ENCODE measurements at places on chromosomes 3 and 15.

DNA sequence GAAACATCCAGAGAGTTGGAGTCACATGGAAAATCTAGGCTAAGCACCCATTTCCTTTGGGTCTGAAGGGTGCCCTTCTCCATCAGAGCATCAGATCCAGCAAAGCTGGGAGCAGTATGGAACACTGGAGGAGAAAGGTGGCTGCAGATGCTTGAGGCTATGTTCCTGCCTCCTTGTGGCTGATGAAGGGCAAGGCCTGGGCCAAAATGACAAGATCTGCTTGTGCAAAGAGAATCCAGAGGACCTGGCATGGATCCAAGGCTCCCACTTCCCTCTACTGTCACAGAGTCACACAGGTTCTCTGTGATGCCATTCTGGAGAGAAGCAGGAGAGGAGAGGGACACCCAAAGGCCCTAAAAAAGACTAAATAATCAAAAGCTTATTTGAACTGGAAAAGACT lies 9.2 kb upstream of the ATP8B4 start:
- DNase-seq, result no peak

DNA sequence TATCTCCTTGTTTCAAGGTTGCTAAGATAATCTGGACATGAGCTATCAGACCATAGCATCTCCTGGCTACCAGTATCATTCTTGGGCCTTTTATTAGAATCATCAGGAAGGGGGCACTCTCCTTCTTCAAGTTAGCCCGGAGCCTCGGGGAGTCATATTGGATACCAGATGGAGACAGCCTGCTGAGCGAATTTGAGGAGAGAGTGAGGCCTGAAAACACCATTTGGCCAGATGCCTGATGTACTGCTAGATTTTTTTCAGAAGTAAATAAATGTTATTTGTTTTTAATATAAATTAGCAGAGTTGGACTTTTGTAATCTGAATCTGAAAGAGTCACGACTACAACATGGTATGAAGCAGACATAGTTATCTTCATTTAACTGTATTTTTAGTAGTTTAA lies 848.6 kb downstream of the IGSF11 start:
- DNase-seq, result no peak

DNA sequence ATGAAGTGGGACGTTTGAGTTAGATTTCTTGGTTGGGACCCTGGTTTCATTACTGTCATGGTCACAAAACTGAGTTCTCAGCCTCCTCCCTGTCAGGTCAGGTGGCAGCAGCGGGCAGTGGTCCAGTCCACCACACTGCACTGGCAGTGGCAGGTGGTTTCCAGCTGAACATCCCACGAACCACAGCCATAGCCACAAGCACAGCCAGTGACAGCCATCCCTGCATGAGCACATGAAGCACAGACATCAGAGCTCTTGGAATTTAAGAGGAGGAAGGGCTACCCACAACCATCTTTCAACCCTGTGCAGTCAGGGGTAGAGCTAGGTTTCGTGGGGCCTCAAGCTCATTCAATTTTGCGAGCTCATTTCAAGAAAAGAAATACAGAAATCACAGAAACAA lies 1.5 kb downstream of the RETNLB start:
- DNase-seq, result no peak

DNA sequence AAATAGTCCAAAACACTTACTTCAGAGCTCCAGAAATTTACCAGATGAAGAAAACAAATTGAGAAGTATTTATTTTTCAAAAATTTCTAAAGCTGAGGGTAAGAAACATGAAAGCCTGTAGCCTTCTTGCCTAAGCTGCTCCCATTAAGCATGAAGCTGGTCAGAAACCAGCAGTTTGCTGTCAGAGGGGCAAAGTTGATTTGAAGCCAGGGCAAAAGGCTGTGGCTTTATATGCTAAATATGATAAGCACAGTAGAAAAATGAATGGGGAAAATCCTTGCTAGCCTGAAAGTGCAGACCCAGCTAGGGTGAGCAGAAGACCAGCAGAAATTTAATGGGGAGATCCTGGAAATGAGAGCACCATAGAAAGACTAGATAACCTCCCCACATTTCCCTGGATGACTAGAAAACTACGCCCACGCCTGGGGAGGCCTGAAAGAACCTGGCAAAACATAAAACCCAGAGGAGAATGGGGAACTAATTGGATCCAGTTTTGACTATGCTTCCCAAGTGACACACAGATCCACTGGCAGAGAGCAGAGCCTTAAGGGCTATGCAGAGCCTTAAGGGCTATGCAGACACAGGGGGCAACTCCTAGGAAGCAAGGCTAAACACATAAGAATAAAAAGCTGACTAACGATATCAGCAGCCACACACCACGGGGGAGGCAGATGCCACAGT lies 43.0 kb upstream of the HEG1 start:
- no peak for DNase-seq

- DNase-seq, result no peak
Measured at GRCh38 chr15:47762621-47763020, 45.3 kb downstream of the SEMA6D start.

DNA sequence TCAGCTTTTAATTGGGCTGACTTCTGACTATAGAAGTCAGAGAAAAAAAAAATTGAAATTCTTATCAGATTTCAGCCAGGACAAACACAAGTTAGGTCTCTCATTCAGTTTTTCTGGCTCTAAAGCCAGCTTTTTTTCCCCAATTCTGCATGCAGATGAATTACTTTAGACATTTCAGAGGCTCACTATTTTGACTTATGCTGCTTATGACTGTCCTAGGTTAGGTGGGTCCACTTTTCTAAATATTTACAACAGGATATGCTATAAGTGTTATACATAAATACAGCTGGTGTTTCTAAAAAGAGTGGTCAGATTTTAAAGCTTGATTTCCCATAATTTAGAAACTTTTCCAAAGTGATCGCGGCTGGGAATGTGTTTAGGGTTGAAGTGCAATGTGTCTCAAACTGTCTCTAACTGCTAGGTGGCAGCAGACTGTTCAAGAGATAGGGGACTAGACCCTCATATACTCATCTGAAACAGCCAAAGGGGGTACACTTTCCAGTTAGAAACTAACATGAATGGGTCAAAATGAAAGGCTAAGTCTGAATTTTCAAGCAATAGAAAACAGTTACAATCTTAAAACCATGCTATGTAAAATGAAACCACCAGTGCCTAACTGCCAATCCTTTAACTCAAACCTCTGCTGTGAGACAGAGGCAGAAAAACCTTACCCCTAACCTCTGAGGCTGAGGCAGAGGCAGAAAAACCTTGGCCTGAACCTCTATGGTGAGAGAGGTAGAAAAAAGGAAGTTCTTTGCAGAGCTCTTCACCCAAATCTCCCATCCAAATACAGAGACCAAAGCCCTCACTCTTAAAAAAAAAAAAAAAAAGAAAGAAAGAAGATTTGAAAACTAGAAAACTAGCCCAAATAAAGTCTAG lies 596.0 kb downstream of the NTRK3 start:
- DNase-seq, result no peak

GRCh38 chr3:191963182-191963581 lies 502.2 kb downstream of the PYDC2 start:
- DNase-seq, result no peak

DNA sequence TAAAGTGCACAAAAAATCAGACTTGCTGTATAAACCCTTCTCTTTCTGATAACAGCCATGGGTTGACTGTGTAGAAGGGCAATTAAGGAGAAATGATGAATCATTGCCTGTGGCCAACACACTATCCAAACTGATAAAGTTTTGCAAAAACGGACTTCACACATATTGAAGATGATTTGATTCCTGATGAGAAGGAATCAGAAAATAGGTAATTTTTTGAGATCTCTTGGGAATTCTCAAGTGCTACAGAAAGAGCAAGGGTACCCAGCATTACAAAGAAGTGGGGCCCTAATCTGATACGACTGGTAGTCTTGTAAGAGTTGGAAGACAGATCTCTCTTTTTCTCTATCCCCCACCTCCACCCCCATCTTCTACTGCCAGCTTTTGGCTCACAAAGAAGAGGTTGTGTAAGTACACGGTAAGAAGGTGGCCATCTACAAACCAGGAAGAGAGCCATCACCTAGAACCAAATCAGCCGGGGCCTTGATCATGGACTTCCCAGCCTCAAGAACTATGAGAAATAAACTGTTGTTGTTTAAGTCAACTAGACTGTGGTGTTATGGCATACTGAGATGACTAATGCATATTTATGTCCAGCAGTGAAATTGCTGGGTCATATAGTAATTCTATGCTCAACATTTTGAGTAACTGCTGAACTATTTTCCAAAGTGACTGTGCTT lies 254.7 kb downstream of the EDEM1 start:
- no peak for DNase-seq

GRCh38 chr3:109284071-109284470 lies 32.2 kb downstream of the DPPA2 start:
- no peak for DNase-seq

DNA sequence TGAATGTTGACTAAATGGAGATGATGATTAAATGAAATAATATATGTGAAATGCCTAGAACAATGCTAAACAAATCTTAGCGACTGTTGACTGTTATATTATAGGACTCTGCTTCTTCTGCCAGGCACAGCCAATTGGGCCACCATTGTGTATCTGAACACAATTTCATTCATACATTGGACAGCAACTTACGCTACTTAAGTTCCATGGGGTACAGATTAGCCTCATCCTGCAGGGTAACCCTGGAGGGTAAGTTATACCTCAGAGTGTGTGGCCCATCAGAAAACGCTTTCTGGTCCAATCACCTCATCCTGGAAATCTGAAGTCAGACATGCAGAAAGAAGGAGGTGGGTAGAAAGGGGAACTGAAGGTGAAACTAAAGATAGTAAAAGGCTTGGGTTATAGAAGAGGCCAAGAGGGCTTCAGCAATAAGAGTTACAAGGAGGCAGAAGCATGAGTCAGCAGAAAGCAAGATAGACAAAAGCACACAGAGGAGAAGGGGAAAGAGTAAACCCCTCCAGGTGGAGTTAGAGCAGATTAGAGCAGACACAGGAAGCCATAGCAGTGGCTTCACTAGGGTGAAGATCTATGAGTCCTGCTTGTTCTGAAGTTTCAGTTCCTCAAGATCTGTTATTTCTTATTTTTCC lies 119.3 kb upstream of the SLC24A5 start:
- no peak for DNase-seq

DNA sequence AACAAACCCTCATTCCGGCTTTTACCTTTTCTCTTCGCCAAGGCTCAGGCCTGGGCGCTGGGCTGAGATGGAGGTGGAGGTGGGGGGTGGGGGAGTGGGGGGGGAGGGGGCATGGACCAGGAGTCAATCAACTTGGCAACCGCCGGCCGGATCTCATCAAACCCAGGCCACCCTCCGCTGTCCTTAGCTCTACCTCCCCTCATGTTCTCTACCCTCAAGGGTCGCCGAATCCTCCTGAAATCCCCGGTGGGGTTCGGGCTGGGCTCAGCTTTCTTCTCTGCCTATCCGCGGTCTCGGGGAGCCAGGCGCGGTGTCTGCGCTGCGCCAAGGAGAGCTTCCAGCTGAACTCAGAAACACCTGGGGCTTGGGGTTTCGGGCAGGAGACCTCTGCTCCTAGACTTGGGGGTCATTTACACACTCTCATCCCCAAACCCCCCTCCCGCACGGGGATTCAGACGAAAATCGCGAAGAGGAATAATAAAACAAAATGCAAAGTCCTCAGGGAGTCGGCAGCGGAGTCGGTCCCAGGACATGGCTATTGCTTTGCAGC lies 2.5 kb downstream of the ONECUT1 start:
- no peak for DNase-seq

GRCh38 chr15:85350395-85350794 lies 30.0 kb upstream of the AKAP13 start:
- no peak for DNase-seq

DNA sequence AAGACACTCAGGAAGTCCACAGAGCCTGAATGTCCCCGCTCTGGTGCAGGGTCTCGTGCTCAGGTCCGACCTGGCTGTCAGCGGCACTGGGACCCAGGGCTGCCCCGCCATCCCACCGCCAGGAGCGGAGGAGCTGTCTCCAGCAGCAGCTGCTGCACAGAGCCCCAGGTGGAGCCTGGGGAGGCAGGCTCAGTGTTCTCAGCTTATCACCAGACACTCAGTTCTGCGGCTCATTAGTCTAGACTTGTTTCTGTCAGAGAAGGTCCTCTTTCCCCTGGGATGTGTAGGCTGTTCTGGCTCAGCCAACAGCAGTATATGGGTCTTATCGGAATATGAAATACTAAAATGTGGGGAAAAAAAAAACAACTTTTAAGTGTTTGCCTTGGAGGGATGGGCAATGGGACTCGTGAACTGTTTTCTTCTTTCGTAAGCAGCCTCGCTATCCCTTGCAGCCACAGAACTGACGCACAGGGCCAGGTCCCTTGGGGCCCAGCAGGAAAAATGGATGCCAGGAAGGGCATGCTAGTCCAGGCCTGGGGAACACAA lies 75.9 kb downstream of the KLF13 start:
- DNase-seq, result no peak

DNA sequence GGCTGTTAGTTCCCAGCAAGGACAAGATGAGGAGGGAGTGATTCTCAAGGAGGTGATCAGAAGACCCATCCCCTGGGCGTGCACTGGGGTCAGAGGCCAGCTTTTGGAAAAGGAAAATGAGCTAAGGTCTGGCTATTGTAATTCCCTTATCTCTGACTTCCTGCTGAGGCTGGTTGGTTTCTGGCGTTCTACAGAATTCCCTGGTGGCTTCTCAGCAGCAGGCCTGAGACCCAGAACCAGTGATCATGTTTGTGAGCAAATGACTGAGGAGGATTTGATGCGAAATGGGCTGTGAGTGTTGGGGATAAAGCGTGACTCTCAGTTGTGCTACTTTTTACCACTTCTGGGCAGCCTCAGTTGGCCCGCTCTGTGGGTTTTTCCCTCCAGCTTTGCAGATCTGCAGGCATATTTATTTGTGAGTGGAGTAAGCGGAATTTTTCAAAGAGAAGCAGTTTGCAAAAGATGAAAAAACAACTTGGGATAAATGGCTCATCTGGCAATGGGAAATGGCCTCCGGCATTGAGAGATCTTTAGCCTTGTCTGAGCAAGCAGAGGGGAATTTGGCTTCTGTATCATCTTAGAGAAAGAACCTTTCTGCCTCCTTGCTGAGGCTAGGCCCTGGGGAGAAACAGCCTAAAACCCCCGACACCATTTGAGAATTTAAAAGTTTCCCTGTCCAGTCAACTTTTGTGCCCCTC lies 102.7 kb downstream of the SLCO3A1 start:
- no peak for DNase-seq

- no peak for DNase-seq
Measured at GRCh38 chr3:65742914-65743313, 295.8 kb downstream of the MAGI1 start.

DNA sequence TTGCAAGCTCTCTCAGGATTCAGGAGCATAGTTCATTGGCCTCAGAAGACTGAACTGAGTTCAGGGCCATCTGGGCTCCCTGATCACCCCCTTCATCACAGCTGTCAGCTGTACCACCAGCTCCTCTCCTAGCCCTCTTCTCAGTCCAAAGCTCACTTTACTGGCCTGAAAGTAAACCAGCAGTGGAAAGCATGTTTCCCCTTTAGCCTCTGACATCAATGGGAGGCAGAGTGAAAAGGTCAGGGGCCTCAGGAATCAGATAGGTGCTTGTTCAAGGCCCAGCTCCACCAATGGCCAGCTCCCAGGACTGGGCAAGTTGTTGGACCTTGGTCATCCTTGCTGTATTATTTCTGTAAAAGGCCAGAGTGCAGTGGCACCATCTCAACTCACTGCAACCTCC lies 223.4 kb downstream of the TLE3 start:
- no peak for DNase-seq

All from DMS153 (cell line).